Sciatic nerve (tissue), 2 donors: ENCODE measurements at places on chromosomes 3 and 15.

DNA sequence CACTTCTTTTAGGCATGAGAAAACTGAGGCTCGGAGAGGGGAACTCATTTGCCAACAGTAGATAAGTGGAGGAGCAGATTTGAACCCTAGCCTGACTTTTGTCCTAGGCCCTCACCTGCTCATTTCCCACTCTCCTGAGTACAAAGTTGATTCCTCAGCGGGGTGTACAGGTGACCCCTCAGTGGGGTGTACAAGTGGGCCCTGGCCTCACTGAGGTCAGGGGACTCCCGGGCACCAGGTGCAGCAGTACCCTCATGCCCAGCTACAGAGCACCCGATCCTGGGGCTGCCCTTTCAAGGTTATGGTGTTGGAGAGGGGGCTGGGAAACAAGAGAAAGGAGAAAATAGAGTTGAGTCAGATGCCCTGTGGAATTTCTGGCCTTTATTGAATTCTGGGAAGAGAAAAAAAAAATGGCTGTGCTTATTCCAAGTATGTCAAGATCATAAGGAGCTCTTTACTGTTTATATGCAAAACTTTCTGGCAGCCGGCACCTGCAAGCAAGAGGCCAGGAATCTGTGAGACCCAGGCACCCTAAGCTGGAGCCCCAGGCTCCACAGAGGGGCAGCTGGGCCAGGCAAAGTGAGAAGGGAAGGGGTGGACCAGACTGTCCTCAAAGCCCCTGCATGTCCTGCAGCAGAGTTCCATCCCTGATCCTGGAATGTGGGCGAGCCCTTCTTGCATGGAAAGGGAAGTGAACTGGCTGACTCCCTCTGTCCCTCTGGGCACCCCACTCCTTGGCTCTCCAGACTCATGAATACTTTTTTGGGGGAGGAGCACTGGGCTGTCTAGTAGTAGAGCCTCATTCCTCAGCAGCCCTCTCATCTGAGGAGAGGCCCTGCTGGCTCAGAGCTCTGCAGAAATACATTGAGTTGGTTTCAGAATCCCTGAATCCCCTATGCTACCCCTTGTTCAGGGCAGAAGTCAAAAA is 43.1 kb downstream of the AMOTL2 start:
- DNase-seq, result peak; percentile 68

GRCh38 chr3:14699643-14700042 is 24.7 kb downstream of the C3orf20 start:
- DNase-seq, result no peak

DNA sequence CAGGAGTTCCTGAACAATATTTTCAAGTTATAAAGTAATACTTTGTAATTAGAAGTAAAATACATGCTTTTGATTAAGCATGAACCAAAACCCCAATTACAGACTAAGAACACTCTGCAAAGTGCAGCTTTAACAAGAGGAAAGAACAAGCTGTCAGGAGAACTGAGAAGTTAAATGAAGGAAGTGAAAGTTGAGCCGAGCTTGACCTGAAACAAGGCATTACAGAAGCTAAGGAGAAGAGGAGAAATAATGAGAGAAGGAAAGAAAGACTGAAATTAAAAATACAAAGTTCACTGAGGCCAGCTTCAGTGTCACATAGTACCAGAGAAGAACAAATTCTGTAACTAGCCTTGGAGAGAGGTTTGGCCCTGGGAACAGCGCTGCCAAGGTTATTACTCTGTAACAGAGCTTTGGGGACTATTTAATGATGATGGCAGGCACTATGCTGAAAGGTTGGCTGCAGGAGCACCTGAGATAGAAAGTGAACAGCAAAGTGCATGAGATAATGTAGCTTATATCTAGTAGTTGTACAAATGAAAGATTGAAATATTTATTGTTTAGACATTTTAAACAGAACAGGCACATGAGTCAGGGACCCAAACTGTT is 241.9 kb upstream of the PEX5L start:
- DNase-seq, result no peak

DNA sequence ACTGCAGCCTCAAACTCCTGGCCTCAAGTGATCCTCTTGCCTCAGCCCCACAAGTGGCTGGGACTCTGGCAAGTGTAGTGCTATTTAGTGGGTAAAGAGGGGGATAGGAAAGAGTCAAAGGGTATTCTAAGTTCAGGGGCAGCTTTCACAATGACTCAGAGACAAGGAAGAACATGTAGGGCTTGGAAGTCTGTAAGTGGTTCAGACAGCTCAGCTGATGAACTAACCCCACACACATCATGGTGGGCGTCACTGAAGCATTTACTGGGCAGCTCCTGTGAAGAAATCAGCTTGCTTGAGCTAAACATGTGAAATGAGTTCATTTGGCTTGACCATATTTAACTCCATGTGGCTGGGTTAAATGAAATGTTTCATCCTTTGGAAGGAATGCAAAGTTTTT is 34.6 kb upstream of the THSD4 start:
- DNase-seq, result no peak

- DNase-seq, result no peak
Measured at GRCh38 chr3:69746119-69746518, 6.9 kb downstream of the MITF start.

DNA sequence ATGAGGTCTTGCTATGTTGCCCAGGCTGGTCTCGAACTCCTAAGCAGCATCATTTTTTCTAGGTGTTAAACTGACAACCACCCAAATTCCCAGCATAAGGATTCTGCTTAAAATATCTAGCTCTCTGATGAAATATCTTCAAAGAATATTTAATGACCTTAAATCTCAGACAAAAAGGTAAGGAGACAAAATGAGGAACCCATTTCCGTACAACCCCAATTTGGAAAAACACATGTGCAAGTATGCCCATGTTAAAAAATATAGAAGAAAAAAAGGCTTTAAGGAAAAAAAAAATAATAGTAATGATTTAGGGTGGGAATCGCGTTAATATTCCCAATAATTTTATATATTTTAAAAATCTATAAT is 1.4 kb upstream of the SACM1L start:
- DNase-seq, result no peak

DNA sequence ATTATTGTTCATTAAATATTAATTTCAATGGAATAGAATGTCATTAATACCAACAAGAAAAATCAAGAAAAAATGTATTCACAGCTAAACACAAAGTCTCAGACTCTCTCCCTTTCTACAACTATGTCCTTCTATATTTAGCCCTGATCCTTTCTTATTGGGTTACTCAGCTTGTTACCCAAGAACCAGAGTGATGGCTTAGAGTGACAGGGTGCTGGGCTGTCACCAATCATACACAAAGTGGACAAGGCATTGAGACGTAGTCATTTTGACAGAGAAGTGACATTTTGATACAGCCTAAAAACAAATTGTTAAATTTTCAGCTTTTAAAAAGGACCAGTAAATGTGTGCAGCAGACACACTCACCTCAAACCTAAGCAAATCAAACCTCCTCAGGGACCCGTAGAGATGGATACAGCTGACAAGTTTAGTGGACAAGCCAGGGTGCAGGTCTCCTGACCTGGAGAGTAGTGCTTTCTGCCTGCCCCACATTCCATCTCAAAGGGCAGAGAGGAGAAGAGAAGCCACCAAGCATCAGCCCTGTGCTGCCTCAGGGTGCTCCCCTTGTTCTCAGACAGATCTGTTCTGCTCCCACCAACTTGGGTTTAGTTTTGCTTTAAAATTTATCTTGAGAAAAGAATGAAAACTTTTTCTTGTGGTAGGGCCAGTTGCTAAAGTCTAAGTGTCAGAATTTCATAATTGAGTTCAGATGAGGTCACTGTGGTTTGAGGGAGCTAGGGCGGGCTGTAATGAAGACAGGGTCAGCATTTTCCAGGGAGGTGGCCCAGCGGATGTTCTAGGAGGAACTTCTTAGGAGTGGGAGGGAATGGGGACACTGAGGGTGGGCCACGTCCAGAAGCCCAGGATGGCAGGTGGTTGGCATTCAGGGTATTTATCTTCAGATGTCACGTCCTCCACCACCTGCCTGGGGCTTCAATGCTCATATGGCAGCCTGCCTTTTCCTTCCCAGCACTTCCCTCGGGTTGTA is 136.5 kb upstream of the TBL1XR1 start:
- peak; percentile 72 for DNase-seq
